Activated naive CD8-positive, alpha-beta T cell treated with anti-CD3 and anti-CD28 coated beads, Interleukin-2, amount 50 U/mL, for 16 hours (primary cell): ENCODE measurements at places on chromosomes 5 and 9.

- DNase-seq = no peak
These were observed at the start of gene NR2F1 for GRCh38 chr5:93582677-93583438. NR2F1 (plus strand) TSS chr5:93583222; CDS start chr5:93585024, 1,802 bp downstream.

DNA sequence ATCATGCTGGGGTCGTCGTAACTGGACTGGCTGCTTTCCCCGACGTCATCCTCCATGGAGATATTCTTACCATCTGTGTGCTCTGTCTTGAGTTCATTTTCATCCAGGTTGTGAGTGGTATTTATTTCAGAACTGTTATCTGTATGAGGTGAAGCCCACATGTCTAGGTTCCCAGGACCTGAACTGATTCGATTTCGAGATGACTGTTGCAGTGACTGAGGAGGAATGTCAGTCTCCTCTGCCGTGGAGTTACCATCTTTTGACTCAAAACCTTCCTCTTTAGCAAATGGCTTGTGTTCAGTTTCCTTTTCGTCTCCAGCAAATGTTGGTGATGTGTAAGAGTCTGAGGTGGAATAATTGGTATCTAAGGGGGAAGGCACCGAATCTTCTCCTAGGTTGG, 55.2 kb upstream of the PCA3 start:
- DNase-seq = no peak

GRCh38 chr9:123832858-123833650, 96.9 kb downstream of the DENND1A start:
- no peak for DNase-seq

DNA sequence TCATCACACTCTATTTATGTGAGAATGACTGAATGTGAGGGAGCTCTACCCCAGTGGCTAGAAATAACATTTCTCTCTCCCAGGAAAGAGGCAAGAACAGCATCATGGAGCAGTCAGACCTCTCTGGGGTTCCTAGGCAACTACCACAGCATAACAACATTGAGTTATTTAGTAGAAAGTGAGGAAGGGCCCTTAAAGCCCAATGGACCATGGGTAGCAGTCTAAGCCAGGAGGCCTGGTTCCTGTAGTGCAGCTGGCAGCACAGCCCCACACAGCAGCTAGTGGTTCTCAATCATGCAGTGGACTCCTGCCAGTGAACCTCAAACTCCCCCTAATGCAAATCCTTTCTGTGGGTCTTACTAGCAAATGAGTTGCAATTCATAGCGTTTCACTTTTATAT, 55.3 kb downstream of the SPEF2 start:
- no peak for DNase-seq

DNA sequence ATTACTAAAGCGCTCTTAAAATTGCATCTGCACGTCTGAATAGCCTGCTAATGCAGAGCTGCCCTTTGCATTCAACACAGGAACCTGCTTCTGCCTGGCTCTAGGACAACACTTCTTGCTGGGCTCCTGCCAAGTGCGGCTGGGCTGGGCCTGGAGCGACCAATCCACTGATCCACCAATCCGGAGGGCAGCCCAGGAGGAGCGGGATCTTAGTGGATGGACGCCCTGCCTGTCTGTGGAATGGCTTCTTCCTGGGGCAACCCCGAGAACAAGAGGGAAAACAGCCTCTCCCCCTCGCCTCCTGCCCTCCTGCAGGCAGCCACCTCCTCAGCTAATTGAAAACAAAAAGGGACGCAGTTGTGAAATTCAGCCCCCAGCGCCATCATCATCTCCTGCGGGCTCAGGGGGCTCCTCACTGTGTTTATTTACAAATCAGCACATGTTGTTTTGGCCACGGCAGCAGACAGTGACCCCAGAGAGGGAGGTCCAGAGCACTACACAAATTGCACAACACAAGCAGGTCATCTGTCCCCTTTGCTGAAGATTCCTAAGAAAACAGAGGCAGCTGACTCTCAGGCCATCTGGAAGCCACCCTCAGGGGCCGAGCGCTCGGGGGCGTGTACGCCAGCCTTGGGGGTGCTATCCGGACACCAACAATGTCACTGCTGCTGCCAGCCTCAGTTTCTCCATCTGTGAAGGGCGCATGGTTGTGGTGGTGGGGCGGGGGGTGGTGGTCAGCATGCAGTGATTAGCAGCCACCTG, 57.3 kb downstream of the GADD45G start:
- no peak for DNase-seq
